ENCODE measurements at places on chromosomes 7 and 10. TPM values are rescaled to one million over a fixed set of nuclear protein-coding genes. Genes with fewer than 3 reads are reported as not detected.

GRCh38 chr7:135389971-135390370, 119.9 kb downstream of the CNOT4 start:
- DNase-seq, result no peak

GRCh38 chr7:129072479-129073011, 17.6 kb upstream of the TNPO3 start:
- no peak for DNase-seq

The MYH16 gene
- not detected for total RNA-seq

DNA sequence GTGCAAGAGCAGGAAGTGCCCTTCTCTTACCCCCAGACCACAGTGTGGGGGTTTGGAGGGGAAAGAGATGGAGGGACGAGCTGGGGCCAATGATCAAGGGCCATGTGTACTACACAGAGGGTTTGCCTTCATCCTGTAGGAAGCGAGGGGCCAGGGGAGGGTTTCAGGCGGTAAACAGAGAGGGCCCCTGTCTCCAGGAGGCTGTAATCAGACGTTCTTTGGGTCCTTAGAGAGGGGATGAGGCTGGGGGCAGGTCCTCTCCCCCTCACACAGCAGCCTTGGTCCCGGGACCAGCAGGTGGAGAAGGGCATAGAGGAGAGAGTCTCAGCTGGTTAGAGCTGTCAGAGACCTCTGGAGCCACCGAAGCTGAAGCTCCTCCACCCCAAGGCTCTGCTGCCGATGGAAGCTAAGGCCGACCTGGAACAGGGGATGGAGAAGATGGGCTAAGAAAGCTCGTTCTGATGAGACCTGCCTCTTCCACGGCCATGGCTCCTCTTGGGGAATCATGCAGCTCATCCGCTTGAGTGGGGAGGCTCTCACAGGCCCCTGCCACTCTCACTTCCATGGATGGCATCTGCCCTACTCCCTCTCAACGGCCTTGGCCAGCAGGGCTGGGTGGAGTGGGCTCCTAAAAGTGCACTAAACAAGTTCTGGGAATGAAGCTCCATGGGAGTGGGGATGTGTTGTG, 3.5 kb downstream of the LOXL4 start:
- peak; percentile 49 for DNase-seq

The TACR2 gene
- total RNA-seq, result not detected

DNA sequence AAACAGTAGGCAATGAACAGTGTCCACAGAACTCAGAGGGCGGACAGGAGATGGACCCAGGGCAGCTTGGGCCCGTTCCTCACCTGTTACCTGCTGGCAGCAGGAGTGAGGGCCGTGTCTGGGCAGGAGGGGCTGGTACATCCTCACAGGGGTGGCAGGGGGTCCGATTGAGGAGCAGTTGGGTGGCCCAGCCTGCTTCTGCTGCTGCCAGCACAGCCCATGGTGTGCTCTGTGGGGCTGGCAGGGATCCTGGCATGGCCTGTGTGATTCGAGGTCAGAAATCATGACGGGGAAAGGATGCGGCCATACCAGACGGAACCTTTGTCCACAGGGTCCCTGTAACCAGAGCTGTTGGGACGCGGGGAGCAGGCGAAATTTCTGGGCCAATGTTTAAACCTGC, 49.6 kb downstream of the INPP5A start:
- DNase-seq, result no peak

DNA sequence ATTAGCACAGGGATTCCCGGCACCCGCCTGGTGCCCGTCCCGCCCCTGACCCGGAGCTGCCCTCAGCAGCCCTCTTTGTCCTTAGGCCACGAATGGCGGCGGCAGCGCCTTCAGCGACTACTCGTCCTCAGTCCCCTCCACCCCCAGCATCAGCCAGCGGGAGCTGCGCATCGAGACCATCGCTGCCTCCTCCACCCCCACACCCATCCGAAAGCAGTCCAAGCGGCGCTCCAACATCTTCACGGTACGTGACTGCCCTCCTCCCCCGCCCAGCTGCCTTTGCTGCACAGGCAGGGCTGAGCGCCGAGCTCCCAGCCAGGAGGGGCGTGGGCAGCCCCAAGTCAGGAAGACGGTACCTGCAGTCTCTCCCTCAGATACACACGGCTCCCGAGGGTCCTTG, 33.6 kb downstream of the AGAP3 start:
- no peak for DNase-seq

GRCh38 chr10:3012223-3012622, 55.1 kb upstream of the PFKP start:
- DNase-seq, result no peak

The NEBL gene
- total RNA-seq, result 55.3 TPM

DNA sequence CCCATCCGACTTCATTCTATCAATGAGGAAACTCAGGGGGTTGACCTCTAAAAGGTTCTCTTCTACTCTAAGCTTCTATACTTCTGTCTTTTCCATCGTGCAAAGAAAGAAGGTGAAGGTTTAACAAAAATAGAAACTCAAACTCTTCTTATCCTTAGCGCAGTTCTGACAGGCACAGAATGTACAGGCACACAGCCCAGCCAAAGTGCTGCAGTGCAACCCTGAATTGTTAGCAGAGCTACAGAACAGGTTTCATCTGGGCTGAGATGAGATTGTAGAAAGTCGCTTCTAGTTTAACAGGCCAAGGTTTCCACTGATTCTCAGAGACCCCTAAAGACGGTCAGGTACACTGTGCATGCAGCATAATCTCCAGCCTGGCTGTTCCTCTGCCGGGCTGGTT, 79.3 kb upstream of the AFAP1L2 start:
- no peak for DNase-seq

DNA sequence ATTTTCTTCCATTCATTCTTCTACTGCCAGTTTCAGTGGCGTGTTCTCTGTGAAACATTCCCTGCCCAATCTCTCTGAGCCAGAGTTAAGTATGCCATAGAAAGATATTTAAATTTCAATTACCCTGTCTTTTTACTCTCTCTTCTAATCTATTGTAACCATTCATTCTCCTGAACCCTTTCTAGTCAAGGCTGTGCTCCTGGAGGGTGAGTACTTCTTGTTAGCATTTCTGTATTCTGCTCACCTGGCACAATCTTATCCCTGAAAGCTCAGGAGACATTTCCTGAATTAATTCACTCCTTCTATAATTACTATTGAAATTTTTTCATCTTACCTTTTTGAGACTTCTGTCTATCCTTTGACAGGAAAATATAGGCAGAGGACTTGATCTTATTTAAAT, 271.7 kb downstream of the HGF start:
- no peak for DNase-seq

All from type B pancreatic cell (in vitro differentiated cells).